Stimulated activated CD8-positive, alpha-beta memory T cell treated with anti-CD3 and anti-CD28 coated beads, Interleukin-7, amount 100 ng/mL, for 1 hour (primary cell): ENCODE measurements at places on chromosomes 12 and 14.

GRCh38 chr14:22981090-22981875, 1.1 kb downstream of the AJUBA start:
- no peak for DNase-seq

GRCh38 chr14:97329701-97330100, 532.5 kb downstream of the VRK1 start:
- no peak for DNase-seq

GRCh38 chr14:61454545-61454944, 133.2 kb downstream of the PRKCH start:
- no peak for DNase-seq

- no peak for DNase-seq
These were observed 47.1 kb downstream of the SPATS2 start for GRCh38 chr12:49414364-49414763.

- no peak for DNase-seq
These were observed 37.5 kb downstream of the FZD10 start for GRCh38 chr12:130199581-130200390.

GRCh38 chr14:88272390-88273269, 50.4 kb downstream of the KCNK10 start:
- no peak for DNase-seq

DNA sequence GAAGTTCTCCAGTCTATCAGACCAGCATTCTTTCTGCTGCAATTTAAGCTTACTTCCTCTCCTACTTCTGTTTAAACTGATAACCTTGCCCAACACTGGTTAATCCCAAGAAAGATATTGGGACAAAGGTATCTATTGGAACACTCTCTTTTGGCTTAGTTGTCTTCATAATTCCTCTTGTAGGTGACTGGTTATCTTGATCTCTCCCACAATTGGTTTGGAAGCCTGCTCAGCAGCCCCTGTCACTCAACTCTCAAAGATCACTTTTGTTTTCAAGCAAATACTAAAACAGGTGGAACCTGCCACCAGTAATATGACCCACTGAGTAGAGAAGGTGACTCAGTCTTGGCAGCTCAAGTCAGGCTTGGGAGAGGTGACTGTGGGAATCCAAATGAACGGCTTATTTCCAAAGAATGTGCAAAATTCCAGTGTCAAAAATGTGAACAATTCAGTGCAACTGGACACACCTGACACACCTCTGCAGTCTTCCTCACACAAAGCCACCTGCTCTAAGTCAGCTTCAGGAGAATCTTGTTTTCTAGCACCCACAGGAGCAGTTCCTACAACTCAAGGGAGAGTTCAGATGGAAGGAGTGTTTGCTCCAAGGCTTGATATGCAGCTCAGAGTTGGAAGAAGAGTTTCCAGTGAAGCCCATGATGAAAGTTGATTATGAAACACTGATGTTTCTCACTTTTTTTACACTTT, 83.2 kb upstream of the SLC38A2 start:
- no peak for DNase-seq

DNA sequence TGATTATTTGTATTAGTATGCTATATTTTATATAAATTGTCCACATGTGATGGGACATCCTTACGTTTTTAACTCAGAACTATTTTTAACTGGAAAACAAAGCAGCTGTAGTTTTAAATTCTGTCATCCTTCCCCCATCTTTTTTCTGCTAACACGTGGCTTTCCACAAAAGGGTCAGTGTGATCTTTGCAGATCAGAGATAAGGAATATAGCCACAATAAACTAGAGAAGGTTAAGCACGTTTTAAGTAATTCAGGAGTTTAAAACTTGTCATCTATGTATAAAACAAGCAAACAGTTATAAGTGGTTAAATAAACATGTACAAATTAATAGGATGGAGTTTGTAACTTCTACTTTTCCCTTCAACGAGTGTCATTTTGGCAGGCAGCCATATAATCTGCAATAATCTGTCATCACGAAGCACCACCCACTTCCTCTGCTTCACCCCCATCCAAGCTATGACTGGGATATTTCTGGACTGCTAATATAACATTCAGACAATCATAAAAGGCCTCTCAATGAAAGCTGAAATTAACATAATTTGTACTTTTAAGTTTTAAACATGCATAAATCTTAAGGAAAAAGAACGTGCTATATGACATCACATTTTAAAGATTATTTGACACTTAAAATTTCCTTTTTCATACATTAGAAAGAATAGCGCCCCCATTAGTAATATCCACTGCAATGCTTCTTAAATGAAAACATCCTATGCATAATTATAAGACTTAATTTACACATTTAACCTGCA, 15.3 kb downstream of the TAOK3 start:
- DNase-seq: no peak

DNA sequence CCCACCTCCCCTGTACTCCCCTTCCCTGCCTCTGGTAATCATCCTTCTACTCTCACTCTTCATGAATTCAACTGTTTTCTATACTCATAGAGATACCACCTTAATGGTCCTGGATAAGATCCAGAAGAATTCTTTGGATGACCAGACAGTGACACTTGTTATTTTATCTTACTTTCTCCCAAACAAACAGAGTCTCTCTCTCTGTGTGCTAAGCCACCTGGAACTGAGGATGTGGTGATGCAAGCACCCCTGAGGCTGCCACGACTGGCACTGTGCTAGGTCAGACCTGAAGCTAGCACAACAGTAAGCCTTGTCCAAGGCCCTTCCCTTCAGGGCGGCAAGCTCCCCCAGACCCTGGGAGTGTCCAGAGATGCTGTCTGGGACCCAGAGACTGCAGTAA, 250.2 kb downstream of the C12orf50 start:
- DNase-seq: no peak

DNA sequence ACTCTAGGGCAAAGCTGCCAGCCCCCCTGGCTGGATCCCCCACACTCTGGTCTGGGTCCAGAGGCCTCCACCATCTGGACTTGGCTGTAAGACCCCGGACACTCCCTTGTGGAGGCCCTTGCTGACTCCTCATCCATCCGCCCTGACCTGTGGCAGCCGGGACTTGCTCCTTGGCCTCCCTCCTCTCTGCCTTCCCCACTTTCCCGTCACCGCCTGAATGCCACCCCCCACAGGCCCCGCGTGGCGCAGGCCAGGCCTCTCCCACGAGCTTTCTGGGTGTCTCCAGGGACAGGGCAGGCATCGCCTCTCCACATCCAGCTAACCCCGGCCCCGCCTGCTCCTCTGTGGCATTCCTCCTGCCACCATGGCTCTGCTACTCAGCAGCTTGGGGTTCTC, 14.1 kb downstream of the JAG2 start:
- no peak for DNase-seq

GRCh38 chr12:120110550-120111501, 5.7 kb downstream of the RAB35 start:
- no peak for DNase-seq

DNA sequence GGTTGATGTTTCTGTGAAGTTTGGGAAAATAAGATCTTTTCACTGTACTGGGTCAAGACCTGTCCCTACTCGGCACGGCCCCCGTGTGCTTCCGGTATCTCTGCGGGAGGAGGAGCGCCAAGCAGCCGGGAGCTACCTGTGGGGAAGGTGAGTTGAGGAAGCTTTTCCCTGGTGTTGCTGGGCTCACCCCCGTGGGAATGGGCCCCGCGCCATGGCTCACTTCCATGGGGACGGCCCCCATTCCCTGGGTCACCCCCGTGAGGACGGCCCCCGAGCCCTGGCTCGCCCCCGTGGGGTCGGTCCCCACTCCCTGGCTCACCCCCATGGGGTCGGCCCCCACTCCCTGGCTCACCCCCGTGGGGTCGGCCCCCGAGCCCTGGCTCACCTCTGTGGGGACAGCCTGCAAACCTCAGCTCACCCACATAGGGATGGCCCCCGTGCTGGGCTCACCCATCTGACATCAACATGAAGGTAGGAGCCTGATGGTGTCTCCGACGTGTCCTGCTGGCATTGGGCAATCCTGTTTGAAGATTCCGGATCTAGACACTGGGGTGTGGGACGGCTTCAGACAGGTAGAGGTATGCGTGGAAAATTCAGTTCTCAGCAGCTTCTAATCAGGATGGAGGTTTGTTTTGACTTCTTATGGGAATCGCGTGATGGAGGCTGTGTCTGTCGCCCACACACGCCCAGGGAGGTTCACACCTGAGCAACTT, 9.1 kb downstream of the LRCOL1 start:
- no peak for DNase-seq

- no peak for DNase-seq
These were observed 136.4 kb upstream of the LGR5 start for GRCh38 chr12:71303199-71303598.

- DNase-seq: no peak
These were observed 8.5 kb upstream of the COX6A1 start for GRCh38 chr12:120429368-120429767.

- DNase-seq: no peak
These were observed 166.2 kb downstream of the PAX9 start for GRCh38 chr14:36827861-36828260.

- DNase-seq: no peak
These were observed 128.6 kb downstream of the MED13L start for GRCh38 chr12:116148844-116149243.

DNA sequence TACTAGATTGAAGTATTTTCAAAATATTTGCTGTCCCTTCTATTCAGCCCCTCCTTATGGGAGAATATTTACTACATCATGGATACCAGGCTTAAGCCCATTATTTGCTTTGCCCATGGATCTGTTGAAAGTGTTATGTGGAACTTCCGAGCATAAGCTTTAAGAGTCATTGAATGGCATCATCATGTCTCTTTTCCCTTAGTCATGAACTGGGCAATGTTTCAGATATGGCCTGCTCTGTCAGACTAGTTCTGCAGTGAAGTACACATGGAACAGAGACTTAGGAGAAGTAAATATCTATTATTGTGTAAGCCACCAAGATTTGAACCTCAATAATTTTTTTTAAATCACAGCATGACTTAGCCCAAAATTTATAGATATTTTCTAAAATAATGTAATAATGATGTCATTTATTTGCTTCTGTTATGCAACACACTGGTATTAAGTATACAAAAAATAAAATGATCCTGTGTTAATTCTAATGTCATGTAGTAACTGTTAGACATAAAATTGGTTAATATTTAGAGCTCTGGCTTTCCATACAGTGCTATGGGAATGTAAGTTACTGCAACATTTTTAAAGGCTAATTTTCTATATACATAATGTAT, 1097.3 kb downstream of the SLC16A7 start:
- no peak for DNase-seq

GRCh38 chr12:132700212-132700822, 10.3 kb upstream of the PGAM5 start:
- no peak for DNase-seq

GRCh38 chr12:74454109-74454508, 83.5 kb upstream of the ATXN7L3B start:
- no peak for DNase-seq

DNA sequence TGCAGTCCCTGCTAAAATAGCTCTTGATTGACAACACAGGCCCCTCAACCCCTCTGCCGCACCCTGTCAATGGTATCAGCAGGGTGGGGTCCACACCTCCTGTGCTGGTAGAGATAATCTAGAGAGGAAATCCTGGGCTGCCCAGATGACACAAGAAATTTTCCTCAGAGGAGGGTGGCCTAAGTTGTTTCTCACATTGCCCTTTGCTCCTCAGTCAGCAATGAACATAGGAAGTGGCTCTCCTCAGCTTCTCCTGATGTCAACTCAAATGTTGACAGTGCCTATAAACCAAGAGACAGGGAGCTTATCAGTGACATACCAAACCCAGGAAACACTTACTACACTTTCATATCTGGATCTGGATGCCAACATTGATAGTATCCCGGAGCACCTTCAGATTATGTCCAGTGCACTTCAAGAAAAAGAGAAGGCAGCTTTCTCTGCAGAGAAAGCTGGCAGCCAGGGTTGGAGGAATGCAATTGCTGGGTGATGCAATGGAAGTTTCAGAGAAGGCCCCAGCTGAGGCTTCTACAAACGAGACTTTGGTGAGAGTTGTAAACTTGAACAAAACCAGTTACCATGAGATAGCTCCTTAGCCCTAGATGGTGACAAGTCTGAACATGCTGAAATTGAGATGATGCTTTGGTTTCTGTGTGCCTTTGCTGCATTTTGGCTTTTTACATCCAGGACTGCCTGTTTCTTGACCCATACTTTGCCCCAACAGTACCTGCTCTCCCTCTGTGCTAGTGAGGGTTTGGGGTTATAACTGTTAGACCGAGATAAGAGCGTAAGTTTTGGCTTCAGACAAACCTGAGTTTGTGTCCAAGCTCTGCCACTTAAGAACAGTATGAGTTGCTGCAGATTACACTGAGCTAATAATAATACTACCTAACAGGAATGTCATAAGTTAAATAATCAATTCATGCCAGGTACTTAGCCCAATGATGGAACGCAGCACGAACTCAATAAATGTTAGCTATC, 183.5 kb downstream of the NUAK1 start:
- DNase-seq: no peak

GRCh38 chr12:24400533-24400932, 451.1 kb upstream of the SOX5 start:
- DNase-seq: no peak

DNA sequence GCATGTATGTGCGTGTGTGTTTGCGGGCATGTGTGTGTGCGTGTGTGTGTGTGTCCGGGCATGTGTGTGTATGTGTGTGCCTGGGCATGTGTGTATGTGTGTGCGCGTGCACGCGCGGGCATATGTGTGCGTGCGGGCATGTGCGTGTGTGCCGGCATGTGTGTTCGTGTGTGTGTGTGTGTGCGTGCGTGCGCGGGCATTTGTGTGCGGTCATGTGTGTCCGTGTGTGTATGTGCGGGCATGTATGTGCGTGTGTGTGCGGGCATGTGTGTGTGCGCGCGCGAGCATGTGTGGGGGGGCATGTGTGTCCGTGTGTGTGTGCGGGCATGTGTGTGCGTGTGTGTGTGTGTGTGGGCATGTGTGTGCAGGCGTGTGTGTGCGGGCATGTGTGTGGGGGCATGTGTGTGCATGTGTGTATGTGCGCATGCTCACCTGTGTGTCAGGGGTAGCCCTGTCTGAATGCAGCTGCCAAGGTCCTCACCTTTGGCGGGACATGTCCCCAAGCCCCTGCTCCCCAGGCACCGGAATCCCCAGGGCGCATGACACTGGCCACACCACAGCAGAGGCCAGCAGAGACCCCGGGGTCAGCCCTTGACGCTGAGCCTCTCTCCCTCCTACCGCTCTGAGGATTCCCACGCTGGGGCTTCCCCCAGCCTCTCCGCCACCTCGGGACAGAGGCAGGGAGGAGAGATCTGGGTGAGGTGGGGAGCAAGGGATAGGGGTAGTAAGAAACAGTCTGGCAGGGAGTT, 109.5 kb upstream of the NCOR2 start:
- DNase-seq: no peak

DNA sequence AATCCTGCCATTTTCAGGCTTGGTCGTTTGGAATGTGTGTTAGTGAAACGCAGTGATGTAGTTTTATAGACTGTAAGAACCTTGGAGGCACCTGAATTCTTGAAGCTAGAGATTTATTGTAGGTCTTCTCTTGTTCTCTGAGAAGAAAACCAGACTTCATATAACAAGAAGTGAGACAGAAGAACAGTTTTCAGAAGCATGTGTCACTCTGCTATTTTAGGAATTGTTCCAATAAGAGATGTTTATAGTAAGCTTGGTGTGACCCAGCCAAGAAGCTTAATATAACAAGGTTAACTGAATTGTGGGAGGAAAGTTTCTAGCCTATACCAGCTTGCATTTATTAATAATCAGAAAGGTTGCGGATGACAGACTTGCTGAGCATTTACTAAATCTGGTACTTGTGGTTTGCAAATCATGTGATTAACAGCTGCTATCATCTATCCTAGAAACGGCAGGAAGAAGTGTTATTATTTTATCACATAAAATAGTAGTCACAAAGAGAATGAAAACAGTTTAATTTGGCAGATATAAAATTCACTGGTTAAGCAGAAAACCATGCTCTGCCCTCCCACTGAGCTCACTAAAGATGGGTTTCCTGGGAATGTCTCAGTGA, 49.2 kb upstream of the BCAT1 start:
- DNase-seq: no peak
